Spleen (tissue), 13 donors: ENCODE measurements at places on chromosomes 1 and 21. TPM values are rescaled to one million over a fixed set of nuclear protein-coding genes. Genes with fewer than 3 reads are reported as not detected.

DNA sequence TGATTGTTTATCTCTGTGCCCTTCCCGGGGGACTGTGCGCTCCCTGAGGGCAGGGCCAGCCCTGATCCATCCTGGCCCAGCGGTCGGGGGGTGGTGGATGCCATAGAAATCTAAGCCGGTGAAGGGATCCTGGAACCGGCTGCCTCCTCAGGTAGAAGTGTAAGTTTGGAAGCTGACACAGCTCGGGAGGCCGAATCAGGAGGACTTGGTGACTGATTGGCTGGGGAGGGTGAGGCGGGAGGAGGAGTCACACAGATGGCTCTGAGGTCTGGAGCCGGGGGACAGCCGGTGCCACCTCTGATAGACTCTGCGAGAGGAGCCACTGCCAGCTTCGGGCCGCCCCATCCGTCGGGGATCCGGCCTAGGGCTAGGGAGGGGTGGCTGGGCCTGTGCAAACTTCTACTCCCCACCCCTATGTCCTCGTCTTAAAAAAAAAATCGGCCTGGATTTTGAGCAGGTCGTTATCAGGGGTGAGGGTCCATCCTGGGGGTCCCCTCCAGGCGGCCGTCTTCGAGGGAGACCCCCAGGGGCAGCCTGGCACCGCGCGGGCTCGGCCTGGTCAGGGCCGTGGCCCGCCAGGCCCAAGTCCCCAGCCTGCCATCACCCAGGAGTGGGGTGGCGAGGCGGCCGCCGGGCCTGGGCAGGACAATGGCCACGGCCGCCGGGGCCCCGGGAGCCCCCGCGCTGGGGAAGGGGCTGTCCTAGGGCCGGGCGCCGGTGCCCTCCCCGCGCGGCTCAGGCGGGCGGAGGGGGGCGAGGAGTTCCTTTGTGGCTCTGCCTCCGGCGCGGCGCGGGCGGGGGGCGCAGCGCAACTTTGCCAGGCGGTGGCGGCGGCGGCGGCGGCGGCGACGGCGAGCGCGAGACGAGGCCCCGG lies 708 bp upstream of the ZNF362 start:
- peak overlapping the region; percentile 68 for H3K4me3 ChIP-seq
- DNase-seq, result peak; percentile 91
- peak overlapping the region; percentile 89 for H3K27ac ChIP-seq
- H3K36me3 ChIP-seq, result no peaks in the 10 kb centered on the region

DNA sequence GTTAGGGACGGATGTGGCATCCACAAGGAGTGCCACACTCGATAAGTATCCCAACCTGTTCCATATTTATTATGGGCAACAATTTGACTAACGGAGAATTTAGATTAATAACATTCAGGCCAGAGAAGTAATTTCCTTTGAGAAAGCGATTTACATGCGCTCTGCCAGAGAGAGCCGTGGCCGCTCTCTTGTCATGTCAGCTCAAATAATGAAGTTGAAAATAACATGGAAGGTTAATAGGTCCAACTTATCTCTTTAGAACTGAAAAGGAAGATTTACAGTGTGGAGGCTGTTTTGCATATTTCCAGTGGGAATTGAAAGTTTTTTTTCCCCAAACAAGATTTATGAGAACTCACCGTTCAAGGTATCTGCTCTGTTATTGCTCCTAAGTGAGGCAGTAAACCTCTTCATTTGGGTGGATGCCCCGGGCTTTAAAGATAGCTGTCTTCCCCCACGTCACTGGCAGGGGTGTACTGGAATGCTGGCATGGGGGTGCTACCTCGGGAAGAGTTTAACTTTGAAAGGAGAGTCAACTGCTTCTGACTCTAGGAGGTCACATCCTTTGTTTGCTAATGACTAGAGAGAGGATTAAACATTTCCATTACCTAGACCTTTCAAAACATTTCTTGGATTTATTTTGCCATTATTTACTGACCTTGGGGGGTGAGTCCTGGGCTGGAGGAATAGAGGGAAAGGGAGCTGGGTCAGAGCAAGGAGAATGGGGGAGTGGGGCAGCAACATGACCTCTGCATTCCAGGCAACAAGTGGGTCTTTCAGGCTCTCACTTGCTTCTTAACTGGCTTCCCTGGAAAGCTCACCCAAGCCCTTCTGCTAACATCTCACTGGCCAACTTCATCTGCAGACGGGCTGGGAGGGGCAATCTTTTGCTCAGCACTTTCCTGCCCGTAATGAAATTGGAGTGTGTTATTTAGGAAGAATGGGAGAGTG lies 204.2 kb downstream of the CAMTA1 start:
- DNase-seq, result peak; percentile 23
- no peaks in the 10 kb centered on the region for H3K4me1 ChIP-seq
- H3K27me3 ChIP-seq, result no peaks in the 10 kb centered on the region
- no peak overlapping the region for H3K4me3 ChIP-seq
- no peak overlapping the region for H3K27ac ChIP-seq

GRCh38 chr1:229661022-229661877 lies 35.2 kb downstream of the URB2 start:
- H3K27me3 ChIP-seq, result no peaks in the 10 kb centered on the region
- no peak overlapping the region for H3K4me3 ChIP-seq
- H3K36me3 ChIP-seq, result peaks cover 21% of the 10 kb centered on the region
- peaks cover 9% of the 10 kb centered on the region for H3K4me1 ChIP-seq

DNA sequence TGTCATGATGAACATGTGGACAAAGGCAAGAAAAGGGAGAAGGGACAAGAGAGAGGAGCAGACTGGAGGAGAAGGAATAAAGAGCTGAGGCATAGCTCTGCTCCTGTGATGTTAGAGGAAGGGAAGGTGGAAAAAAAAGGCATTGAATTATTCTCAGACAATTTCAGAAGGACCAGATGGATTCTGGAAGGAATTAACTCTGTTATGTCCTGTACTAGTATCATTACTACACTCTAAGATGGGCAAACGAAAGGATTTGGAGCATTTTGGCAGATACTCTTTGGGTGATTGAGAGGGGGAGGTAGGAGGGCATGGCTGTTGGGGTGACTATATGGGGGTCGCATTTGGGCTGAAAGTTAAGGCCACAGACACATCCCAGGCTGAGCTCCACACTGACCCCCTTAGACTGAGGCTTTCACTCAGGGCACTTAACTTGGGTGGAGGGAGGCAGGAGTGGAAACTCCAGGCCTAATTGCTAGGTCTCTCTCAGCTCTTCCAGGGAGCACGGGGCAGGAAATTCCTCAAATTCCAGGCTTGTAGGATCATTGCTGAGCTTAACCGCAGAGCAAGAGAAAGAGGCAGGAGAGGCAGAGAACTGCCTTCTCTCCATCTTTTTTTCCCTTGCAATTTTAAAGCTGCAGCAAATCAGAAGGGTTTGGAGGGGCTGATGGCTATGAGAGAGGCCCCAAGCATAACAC lies 25.9 kb downstream of the KIRREL1 start:
- no peaks in the 10 kb centered on the region for H3K27me3 ChIP-seq
- peaks cover 14% of the 10 kb centered on the region for H3K4me1 ChIP-seq
- H3K36me3 ChIP-seq, result no peaks in the 10 kb centered on the region
- H3K4me3 ChIP-seq, result no peak overlapping the region
- H3K27ac ChIP-seq, result no peak overlapping the region

DNA sequence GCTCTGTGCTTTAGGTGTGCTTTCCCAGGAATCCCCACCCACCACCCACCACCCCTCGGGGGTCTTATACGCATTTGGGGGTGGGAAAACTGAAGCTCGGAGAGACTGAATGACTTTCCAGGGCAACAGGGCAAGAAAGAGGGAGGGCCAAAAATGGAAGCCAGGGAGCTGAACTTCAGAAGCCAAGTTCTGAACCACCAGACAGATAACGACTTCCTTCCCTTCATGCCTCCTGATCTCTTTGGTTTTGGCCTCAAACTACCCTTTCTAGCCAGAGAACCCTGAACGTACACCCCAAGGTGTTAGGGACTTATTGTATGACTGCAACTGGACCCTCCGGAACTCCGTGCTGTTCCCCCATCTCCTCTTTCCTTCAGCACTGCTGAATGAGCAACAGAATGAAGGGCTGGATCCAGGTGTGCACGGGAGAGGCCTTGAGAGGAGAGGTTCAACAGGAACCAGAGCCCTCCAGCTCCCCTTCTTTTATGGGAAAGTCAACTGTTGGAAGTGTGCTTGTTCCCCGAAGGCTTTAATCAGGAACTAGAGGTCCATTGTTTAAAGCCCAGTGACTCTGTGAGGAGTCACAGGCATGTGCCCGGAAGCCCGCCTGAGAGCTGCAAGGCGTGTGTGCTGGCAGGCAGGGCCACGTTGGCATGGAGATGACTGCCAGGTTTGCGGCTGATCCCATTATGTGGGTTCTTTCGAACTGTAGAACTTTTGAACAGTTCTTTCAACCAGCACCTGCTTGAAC lies 3.1 kb downstream of the BACE2 start:
- no peak for DNase-seq
- peaks cover 16% of the 10 kb centered on the region for H3K4me1 ChIP-seq
- no peaks in the 10 kb centered on the region for H3K36me3 ChIP-seq
- H3K27me3 ChIP-seq, result no peaks in the 10 kb centered on the region
- H3K4me3 ChIP-seq, result no peak overlapping the region

- H3K27me3 ChIP-seq, result no peaks in the 10 kb centered on the region
- H3K4me3 ChIP-seq, result no peak overlapping the region
- no peaks in the 10 kb centered on the region for H3K4me1 ChIP-seq
- no peak overlapping the region for H3K27ac ChIP-seq
- peaks cover 13% of the 10 kb centered on the region for H3K36me3 ChIP-seq
- no peak for DNase-seq
Measured at GRCh38 chr1:229585338-229585737, 26.8 kb upstream of the ABCB10 start.

DNA sequence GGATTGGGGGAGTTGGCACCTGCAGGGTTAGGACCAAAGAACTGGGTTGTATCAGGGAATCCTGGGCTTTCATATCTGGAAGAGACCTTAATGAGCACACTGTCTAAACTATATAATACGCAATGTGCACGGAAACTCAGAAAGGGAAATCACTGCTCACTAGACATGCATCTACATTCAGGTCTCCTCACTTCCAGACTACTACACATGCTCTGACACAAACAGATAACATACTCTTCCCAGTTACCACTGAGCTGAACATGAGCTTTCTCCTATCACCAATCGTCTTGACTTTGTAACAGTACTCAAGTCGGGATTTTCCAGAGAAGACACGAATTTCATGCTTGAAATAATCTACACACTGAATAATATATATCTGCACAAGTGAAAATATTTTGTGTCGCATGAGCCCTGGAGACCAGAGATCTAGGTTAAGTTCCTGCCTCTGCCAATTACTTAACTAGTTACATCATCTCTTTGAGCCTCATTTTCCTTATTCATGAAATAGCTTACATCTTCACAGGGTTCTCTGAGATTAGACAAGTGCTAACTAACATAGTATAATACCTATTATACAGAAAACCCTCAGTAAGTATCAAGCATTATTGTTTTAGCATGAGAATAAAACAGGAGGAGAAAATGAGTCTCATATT lies 101.1 kb downstream of the JAK1 start:
- H3K27me3 ChIP-seq, result no peaks in the 10 kb centered on the region
- peaks cover 98% of the 10 kb centered on the region for H3K36me3 ChIP-seq
- H3K4me3 ChIP-seq, result no peak overlapping the region
- peaks cover 32% of the 10 kb centered on the region for H3K4me1 ChIP-seq
- DNase-seq, result no peak
- H3K27ac ChIP-seq, result peak overlapping the region; percentile 45

The FTCD gene
- not detected for total RNA-seq

The IL20 gene
- not detected for total RNA-seq

The KIF14 gene
- 3.3 TPM for total RNA-seq
